ENCODE measurements at places on chromosomes 7 and 10.

DNA sequence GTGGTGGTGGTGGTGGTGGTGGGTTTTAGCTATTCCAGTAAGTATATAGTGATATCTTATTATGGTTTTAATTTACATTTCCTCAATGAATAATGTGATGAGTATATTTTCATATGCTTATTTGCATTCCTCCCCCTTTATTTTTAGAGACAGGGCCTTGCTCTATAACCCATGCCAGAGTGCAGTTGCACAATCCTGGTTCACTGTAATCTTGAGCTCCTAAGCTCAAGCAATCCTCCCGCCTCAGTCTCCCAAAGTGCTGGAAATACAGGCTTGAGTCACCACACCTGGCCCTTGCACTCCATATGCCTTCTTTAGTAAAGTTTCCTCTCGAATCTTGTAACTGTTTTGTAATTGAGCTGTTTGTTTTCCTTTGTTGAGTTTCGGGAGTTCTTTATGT lies 577.7 kb upstream of the AUTS2 start:
- no peak for DNase-seq

DNA sequence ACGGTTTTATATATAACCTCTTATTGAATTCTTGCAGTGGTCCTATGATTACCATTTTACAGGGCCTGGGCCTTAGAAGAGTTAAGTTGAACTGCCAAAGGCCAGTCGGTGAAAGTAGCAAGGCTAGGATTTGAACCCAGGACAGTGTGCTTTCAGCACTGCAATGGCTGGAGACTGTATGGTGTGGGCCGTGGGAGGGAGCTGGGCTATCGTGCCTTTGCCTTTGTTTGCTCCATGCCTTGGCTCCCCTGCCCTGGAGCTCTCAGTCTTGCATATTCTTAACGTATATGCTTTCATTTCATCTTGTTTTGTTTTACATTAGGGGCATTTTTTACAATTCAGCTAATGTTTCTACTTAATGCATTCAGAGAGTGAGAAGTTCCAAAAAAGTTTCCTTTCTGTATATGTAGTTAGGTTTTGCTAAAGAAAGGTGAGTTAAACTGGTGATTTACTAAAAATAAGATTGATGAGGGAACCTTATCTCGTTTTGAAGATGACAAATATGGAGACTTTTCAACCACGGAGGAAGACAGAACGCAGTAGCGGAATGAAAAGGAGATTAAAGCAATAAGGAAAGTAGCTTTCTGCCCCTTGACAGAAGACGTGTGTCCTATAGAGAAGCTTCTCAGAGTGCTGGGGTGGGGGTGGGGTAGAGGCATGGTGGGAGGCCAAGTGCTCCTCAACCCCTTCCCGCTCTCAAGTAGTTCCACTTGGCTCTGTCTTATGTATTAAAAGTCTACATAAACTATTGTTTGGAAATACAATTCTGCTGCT lies 82.5 kb downstream of the RTKN2 start:
- no peak for DNase-seq

DNA sequence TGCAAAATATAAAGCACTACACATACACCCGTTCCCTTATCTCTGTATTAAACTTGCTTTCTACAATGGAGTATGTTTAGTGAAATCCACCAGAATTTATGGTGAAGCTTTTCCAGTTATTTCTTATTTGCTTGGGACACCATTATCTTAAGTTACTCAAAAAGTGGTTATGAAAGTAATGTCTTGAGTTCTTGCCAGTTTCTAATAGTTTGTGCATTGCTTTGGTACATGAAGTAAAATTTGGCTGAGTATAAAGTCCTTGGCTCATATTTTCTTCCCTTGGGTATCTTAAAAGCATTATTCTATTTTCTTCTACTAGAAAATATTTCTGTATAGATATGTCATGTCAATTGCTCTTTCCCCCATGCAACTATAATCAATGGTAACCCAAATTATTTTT lies 85.2 kb downstream of the POLR1F start:
- DNase-seq, result no peak

DNA sequence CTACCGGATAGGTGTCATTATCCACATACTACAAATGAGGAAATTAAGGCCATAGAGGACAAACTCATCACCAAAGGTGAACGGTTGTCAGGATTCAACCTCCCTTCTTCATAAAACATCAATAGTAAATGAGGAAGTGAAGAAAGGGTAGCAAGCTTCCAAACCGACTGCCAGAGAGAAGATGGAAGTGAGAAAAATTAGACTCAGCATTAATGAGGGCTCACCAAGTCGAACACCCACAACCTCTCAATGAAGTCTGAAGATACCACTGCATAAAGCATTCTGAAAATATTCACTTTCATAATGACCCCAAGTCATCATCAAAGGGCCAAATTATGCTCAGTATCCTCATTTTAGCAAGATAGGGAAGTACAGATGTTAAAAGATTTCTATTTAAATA lies 29.6 kb downstream of the ABCB4 start:
- no peak for DNase-seq

DNA sequence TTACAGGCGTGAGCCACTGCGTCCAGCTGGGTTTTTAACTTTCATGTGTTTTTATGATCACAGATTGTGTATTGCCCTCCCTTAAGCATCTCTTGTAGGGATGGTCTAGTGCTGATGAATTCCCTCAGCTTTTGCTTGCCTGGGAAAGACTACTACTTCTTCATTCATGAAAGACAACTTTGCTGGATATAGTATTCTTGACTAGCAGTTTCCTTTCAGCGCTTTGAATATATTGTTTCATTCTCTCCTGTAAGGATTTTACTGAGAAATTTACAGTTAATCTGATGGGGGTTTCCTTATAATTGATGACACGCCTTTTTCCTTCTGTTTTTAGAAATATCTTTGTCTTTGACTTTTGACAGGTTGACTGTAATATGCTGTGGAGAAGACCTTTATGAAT lies 33.2 kb downstream of the STK31 start:
- DNase-seq, result no peak

GRCh38 chr7:122298131-122298530 lies 6.4 kb downstream of the FEZF1 start:
- DNase-seq, result no peak

GRCh38 chr10:60230892-60231291 lies 158.8 kb downstream of the ANK3 start:
- no peak for DNase-seq

DNA sequence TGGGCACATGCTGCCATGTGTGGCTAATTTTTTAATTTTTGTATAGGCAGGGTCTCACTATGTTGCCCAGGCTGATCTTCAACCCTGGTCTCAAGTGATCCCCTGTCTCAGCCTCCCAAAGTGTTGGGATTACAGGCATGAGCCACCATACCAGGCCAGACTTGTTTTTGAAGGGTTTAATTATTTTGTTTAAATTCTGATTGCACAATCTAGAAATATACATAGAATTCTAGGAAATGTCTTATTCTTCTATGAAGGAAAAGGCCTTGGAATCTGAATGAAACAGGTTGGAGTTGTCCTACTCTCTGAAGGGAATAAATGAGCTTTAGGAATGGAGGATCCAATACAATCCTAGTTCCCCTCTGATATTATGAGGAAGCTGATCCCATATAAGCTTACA lies 15.5 kb upstream of the JCAD start:
- DNase-seq, result no peak

DNA sequence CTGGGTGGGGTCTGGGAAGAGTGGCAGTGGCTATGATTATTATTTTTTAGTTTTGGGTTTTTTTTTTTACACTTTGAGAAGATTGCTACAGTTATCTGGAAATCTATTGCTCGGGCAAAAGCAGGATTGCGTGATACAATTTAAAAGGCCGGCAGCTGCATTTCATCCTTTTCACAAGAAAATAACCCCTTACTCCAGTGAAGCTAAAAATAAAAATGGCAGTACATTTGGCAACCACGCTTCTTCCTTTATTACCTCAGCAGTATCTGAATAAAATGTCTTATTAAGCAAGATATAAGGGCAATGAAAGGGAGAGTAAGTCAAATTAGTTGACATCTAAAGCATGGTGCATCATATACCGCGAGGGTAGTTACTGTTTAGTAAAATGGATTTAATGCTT lies 496.8 kb downstream of the LRMDA start:
- no peak for DNase-seq

DNA sequence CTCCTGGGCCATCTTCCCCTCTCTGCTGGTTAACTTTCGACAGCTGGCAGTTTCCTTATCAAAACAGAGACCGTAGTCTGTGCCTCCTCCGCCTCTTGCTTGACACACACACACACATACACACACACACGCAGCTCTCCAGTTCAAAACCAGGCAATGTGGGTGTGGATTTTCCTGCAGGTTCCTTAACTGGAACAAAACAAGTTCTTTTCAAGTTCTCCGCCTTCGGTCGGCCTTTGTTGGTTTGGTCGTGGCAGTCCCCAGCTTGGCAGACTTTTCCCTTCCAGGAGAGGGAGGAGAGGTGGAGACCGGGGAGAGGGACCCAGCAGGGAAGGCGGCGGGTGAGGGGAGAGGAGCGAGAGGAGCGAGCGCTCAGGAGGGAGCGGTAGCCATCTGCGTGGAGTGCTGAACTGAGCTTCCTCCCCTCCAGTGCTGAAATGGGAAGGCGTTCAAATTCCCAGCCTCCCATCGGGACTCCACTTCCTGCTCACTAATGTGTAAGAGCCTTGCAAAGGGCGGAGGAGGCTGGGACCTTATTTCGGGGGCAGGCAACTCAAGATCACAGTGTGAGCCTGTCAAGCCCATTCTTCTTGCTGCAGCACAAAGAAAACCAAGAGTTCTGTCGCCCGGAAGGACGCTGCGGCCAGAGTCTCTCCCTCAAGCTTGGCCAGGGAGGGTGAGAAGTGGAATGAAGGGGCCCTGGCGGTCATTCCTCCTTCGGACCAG lies 120.6 kb downstream of the PRPF18 start:
- peak; percentile 87 for DNase-seq

- DNase-seq, result no peak
Observed at GRCh38 chr10:62511238-62511637, 137.1 kb downstream of the ZNF365 start.

- no peak for DNase-seq
Observed at GRCh38 chr10:114801411-114801813, 20.2 kb upstream of the FHIP2A start.

All from AG10803 (cell line).